ENCODE measurements at places on chromosomes 5 and 9. TPM values are rescaled to one million over a fixed set of nuclear protein-coding genes. Genes with fewer than 3 reads are reported as not detected.

- H3K4me3 ChIP-seq, result no peak overlapping the region
- no peaks in the 10 kb centered on the region for H3K4me1 ChIP-seq
- no peak for DNase-seq
- H3K27ac ChIP-seq, result no peak overlapping the region
Measured at GRCh38 chr5:40813698-40814281, 15.6 kb upstream of the PRKAA1 start.

- no peak overlapping the region for H3K4me3 ChIP-seq
- no peaks in the 10 kb centered on the region for H3K4me1 ChIP-seq
- no peak for DNase-seq
- no peak overlapping the region for H3K27ac ChIP-seq
- H3K36me3 ChIP-seq, result no peaks in the 10 kb centered on the region
- H3K27me3 ChIP-seq, result no peaks in the 10 kb centered on the region
Measured at GRCh38 chr5:169956756-169957155, 23.5 kb downstream of the INSYN2B start.

DNA sequence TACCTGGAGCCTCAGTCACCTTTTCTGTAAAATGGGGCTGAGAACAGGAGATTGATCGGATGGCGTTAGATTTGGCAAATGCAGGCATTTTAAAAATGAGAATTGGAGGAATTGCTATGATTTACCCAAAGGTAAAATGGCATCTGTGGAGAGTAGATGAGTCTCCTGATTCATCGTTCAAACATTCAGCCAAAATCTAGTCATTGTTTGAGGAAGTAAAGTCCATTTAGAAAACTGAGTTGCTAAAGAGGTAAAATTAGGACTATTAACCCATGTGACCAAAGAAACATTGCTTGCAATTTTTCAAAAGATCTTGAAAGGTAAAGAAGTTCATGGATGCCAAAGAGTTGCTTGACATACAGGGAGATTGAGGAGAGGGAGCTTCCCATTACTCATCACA, 69.7 kb downstream of the ZNF462 start:
- no peak for DNase-seq
- H3K27me3 ChIP-seq, result no peaks in the 10 kb centered on the region
- no peak overlapping the region for H3K27ac ChIP-seq
- peaks cover 7% of the 10 kb centered on the region for H3K4me1 ChIP-seq
- H3K4me3 ChIP-seq, result no peak overlapping the region
- peaks cover 43% of the 10 kb centered on the region for H3K36me3 ChIP-seq

- no peak for DNase-seq
- no peak overlapping the region for H3K27ac ChIP-seq
- no peaks in the 10 kb centered on the region for H3K36me3 ChIP-seq
- H3K27me3 ChIP-seq, result no peaks in the 10 kb centered on the region
Measured at GRCh38 chr9:26800322-26800721, 92.3 kb downstream of the CAAP1 start.

GRCh38 chr5:124908581-124909451, 162.4 kb upstream of the ZNF608 start:
- H3K4me1 ChIP-seq, result peaks cover 21% of the 10 kb centered on the region
- DNase-seq, result no peak
- H3K4me3 ChIP-seq, result no peak overlapping the region
- no peak overlapping the region for H3K27ac ChIP-seq
- no peaks in the 10 kb centered on the region for H3K27me3 ChIP-seq

- no peaks in the 10 kb centered on the region for H3K27me3 ChIP-seq
- DNase-seq, result no peak
- H3K4me1 ChIP-seq, result no peaks in the 10 kb centered on the region
- H3K27ac ChIP-seq, result no peak overlapping the region
- no peaks in the 10 kb centered on the region for H3K36me3 ChIP-seq
Measured at GRCh38 chr5:116420540-116420939, 154.1 kb downstream of the SEMA6A start.

GRCh38 chr5:147912011-147912410, 5.7 kb upstream of the C5orf46 start:
- H3K27me3 ChIP-seq, result no peaks in the 10 kb centered on the region
- no peak for DNase-seq
- no peaks in the 10 kb centered on the region for H3K36me3 ChIP-seq

DNA sequence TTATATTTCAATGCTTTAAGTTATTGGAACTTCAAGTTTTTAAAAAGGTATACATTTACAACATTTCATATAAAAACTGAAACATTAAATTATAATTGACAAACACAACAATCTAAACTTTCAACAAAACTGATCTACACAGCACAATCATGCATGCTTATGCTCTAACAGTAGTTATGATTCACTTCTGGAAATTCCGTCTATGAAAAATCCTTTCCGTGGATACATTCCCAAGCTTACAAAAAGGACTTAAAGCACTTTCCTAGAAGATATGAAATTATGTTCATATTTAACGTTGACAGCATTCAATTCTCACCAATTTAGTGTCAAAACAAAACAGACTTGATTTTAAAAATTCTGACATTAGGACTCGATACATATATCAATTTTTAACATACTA, 3.7 kb downstream of the HNRNPH1 start:
- H3K4me1 ChIP-seq, result peaks cover 10% of the 10 kb centered on the region
- H3K27me3 ChIP-seq, result no peaks in the 10 kb centered on the region
- H3K27ac ChIP-seq, result no peak overlapping the region

GRCh38 chr5:74503-75109, 17.4 kb upstream of the PLEKHG4B start:
- DNase-seq, result no peak
- H3K36me3 ChIP-seq, result peaks cover 3% of the 10 kb centered on the region
- H3K4me1 ChIP-seq, result peaks cover 14% of the 10 kb centered on the region

DNA sequence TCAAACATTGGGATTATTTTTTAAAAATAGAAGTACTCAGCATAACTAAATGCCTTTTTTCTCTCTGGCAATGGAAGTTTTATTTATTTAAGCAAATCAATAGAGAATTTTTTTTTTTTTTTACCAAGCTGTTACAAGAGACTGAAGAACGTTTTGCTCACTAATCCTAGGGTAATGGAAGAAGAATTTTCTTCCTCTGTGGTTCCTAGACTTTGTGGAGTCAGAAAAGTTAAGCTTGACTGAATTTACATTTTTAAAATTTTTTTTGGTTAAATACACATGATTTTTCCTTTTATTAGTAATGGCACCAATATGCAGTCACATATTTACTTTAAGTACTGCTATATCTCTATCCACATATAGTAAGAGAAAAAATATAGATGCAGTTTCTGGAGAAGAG, 189.8 kb downstream of the PCSK1 start:
- H3K4me3 ChIP-seq, result no peak overlapping the region
- no peak overlapping the region for H3K27ac ChIP-seq
- H3K27me3 ChIP-seq, result no peaks in the 10 kb centered on the region

DNA sequence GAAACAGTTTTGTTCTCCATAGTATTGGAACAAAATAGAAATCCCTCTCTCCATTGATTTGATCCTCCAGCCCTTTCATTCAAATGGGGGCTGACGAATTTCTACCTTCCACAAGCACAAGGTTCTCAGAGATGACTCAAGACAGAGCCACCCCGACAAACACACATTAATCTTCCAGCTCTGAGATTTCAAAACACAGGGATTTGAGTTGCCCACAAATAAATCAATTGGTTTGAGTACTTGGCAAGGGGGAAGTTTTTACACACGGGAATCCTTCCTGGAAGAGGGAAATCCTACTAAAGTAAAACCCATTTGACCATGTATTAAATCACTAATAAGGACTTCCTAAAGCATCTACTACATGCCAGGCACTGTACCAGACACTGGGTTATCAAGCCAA, 5.4 kb downstream of the ADRA1B start:
- no peaks in the 10 kb centered on the region for H3K36me3 ChIP-seq
- DNase-seq, result no peak
- no peak overlapping the region for H3K4me3 ChIP-seq
- peaks cover 4% of the 10 kb centered on the region for H3K27me3 ChIP-seq
- H3K4me1 ChIP-seq, result peaks cover 6% of the 10 kb centered on the region
- no peak overlapping the region for H3K27ac ChIP-seq

TXNDC8 gene
- total RNA-seq, result not detected

GBGT1 gene
- 6.4 TPM for total RNA-seq

MGAT4B gene
- 81.4 TPM for total RNA-seq
